ENCODE measurements at places on chromosomes 1 and 21.

- no peak for DNase-seq
These were observed 8.4 kb upstream of the CROCC start for GRCh38 chr1:16913181-16913832.

DNA sequence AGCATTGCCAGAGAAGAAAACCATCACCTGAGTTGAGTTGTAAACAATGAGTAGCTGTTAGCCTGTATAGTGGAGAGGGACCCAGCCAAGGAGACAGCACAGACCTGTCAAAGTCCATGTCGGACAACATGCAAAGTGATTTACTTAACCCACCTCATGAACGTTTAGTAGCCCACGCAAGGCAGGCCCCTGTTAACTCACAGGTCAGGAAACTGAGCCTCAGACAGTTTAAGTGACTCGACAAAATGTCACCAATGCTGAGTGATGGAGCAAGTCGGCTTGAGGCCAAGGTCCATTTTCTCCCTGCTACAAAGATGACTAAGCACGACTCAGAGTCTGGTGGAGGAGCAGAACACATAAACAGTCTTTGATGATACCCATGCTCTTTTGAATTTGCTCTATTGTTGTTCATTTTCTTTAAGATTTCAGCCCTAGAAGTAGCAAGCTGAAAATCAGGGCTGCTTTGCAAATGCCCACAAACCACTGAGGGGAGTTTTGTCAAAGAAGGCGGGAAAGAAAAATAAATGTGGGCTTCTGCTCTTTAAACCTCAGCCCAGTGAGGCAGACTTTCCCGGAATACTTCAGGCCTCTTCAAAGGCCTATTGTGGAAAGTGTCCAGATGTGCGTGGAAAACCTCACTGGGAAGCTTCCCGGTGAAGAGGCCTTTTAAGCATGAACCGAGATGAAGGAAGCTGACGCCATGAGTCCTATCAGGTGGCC lies 83.8 kb upstream of the HOOK1 start:
- no peak for DNase-seq

- no peak for DNase-seq
These were observed 388.2 kb downstream of the PTPRU start for GRCh38 chr1:29624320-29625083.

- DNase-seq: no peak
These were observed 56.4 kb downstream of the SPATA17 start for GRCh38 chr1:217687511-217687910.

DNA sequence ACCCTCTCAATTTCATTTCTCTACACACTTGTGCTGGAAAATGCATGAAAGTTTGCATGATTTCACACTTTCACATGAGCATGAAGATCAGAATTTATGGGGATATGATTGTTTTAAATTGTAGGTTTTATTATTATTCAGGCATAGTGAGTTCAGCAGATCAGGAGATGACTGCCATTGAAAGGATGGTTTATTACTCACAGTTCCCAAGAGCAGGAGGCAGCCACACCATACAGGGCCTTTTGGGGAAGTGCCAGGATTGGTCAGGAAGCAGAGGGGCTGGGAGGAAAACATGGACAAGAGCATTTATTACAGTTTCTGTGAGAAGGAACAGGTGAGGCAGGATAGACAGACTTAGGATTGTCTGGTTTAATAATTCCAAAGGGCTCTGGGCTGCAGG lies 114.6 kb upstream of the KCNJ15 start:
- no peak for DNase-seq

DNA sequence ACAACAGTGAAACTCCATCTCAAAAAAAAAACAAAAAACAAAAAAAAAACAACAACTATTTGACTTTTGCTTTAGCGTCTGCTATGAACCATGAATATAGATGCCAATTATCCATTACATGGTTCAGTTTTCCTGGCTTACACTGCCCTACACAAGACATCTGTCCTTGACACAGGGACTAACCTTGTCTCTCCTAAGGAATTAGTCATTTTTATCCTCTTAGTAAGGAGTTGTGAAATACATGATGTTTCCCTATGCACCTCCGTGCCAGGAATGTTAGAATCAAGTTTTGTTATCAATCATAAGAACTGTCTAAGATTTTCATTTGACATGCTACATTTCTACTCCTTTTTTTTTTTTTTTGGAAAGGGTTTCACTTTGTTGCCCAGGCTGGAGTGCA lies 241.8 kb downstream of the KIF26B start:
- no peak for DNase-seq

DNA sequence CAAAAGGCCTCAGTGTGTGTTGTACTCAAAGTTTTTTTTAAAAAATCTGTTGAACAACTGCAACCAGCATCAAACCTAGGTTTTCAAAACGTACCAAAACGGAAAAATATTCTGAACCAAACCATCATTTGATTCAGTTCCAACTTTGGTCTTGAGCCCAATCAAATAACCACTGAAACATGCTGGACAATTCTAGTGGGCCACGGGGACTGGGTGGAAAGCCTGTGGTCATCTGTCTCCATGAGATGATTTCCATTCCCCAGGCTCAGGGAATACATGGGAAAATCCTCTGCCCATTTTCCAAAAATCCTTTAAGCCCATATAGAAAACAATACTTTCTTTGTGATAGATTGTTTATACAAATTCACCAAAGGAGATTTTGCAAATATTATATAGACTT lies 22.5 kb downstream of the ITPKB start:
- DNase-seq: no peak

DNA sequence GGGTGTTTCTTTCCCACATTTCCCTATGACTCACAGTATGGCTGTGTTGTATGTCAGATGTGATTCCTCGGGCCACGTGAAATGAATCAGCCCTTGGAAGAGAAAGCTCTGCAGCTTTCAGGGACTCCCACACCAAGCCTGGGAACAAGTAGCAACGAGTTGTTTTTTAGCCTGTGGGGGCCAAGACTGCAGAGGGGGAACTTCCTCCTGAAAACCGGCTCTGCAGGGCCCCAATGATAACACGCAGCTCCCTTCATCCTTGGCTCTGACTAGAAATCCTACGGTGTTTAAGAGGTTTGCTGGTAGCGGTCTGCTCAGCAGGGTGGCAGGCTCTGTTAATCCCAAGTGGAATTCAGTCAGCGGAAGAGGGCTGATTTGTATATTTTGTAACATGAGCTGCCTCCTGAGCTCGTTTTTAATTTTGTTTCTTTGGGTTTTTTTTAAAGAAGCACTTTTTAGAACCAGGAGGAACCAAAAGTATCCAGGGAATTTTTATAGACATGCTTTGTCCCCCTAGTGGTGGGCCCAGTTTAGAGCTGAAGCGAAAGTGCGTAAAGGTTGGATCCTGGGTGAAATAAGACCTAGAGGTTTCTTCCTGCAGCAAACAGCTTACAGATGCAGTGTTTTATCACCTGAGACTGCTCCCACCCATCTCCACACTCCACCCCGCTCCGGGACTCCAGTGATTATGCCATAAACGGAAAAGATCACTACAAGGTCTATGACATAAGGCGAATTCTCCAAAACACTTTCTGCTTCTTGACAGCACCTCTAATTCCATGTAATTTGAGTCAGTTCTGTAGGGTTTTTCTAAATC lies 48.8 kb downstream of the LAMC2 start:
- DNase-seq: no peak

- no peak for DNase-seq
These were observed 23.2 kb upstream of the PPP1R8 start for GRCh38 chr1:27807385-27807784.

- DNase-seq: no peak
These were observed 98.0 kb upstream of the HP1BP3 start for GRCh38 chr1:20885121-20885520.

DNA sequence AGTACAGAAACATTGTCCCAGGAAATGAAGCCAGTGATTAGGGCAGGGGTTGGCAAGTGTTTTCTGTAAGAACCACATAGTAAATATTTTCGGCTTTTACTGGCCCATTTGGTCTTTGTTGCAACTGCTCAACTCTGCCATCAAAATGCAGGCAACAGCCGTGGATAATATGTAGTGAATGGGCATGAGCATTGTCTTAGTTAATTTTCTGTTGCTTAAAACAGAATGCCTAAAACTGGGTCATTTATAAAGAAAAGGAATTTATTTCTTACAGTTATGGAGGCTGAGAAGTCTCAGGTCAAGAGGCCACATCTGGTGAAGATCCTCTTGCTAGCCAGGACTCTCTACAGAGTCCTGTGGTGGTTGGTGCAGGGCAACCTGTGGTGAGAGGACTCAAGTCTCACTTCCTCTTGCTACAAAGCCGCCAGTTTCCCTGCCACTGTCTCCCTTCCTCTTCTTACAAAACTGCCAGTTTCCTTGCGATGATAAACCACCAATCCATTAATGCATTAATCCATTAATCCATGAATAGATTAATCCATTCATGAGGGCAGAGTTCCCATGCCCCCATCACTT lies 166.4 kb downstream of the PSMG1 start:
- DNase-seq: no peak

DNA sequence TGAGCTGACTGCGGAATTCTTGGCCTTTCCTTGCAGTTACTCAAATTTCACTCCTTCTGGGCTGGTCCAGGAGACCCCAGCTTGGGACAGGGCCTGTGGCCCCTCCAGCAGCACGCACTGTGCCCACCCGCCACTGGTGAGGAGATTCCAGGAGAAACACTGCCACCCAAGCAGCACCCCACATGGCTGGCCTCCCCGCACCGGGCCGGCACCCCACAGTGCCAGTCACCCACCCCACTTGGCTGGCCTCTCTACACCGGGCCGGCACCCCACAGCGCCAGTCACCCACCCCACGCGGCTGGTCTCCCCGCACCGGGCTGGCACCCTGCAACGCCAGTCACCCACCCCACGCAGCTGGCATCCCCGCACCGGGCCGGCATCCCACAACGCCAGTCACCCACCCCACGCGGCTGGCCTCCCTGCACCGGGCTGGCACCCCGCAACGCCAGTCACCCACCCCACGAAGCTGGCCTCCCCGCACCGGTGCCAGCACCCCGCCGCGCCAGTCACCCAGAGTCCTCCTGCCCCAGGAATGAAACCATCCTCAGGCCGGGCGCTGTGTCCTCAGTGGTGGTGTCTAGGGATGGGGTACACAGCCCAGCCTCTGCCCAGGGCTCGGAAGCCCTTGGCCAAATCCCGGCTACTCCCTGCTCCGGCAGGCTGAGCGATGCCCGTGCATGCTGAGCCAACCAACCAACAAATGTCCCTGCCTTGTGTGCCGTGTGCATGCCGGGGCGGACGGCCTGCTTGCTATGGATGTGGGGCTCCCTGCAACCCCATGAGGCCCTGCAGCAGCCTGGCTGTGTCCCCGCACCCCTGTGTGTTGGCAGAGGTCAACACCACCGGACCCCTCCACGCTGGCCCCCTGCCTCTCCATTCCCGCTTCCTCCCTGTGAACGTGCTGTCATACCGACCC lies 38.6 kb upstream of the TSPEAR start:
- DNase-seq: no peak

- no peak for DNase-seq
These were observed 171.1 kb upstream of the CSF3R start for GRCh38 chr1:36653850-36654249.

DNA sequence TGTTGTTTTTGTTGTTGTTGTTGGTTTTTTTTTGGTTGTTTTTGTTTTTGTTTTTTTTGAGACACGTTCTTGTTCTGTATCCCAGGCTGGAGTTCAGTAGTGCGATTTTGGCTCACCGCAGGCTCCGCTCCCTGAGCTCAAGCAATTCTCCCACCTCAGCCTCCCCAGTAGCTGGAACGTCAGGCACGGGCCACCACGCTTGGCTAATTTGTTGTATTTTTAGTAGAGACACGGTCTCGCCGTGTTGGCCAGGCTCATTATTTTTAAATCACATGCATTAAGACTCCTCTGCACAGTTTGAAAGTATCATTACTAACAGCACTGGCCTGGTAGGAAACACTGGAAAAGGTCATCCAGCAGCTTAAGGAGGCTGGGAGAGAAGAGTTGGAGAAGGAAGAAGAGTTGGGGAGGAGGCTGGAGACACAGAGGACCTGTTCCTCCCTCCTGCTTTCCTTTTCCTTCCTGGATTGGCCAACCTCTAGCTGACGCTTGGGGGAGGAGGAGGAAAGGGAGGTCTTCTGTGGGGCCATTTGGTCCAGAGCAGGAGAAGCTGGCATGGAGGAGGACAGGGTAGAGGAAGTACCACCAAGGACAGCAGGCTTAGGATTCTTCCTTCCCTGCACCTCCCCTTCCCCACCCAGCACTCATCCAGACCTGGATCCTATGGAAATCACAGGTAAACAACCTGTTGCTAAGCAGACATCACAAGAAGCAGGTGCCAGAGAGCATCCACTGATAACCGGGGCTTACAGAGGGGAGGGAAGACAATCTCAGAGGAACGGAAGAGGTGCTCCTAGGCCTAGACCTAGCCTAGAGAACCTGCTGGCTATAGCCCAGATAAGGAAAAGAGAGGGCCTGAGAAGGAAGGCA lies 71.9 kb upstream of the GOLT1A start:
- no peak for DNase-seq

- DNase-seq: no peak
These were observed 28.5 kb downstream of the WNT4 start for GRCh38 chr1:22114083-22115012.

GRCh38 chr1:112840631-112841624 lies 115.1 kb downstream of the SLC16A1 start:
- no peak for DNase-seq

DNA sequence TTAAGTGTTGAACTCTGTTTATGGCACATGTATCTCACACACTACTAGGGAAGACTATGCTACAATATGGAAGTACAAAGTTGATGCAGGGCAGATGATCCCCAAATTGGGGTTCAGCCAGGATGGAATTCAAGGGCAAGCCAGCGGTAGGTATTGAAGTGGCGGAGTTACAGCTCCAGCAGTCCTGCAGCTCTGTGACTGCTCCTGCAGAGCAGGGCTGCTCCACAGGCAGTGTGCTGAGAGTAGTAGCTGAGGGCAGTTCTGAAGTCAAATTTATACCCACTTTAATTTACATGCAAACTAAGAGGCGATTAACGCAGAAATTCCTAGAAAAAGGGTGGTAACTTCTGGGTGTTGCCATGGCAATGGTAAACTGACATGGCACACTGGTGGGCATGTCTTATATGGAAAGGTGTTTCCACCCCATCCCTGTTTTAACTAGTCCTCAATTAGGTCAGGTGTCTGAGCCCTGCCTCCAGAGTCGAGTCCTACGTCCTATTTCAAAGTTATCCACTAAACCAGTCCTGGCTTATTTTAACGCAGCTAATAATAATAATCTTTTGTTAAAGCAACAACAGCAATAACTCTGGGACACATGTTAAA lies 20.6 kb upstream of the CENPF start:
- no peak for DNase-seq

GRCh38 chr1:211133393-211133835 lies 534 bp downstream of the KCNH1 start:
- DNase-seq: no peak

DNA sequence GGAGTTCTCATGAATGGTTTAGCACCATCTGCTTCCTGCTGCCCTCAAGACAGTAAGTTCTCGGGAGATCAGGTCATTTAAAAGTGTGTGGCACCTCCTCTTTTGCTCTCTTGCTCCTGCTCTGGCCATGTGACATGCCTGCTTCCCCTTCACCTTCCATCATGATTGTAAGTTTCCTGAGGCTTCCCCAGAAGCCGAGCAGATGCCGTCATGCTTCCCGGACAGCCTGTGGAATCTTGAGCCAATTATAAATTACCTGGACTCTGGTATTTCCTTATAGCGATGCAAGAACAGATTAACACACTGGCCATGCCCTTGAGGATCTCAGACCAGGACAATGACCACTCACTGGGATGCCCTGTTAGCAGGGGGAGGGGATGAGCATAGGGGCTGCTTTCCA lies 212.3 kb downstream of the MATN1 start:
- DNase-seq: no peak

GRCh38 chr1:197065559-197065958 lies 1.5 kb downstream of the F13B start:
- no peak for DNase-seq

GRCh38 chr1:7719468-7720094 lies 51.5 kb upstream of the VAMP3 start:
- DNase-seq: no peak

Data from stimulated activated CD8-positive, alpha-beta memory T cell treated with anti-CD3 and anti-CD28 coated beads, Interleukin-15, amount 100 ng/mL, for 48 hours (primary cell).